ENCODE measurements at places on chromosomes 2 and 18.

- no peak for DNase-seq
Observed at GRCh38 chr2:41698678-41699422, 349.0 kb upstream of the PKDCC start.

DNA sequence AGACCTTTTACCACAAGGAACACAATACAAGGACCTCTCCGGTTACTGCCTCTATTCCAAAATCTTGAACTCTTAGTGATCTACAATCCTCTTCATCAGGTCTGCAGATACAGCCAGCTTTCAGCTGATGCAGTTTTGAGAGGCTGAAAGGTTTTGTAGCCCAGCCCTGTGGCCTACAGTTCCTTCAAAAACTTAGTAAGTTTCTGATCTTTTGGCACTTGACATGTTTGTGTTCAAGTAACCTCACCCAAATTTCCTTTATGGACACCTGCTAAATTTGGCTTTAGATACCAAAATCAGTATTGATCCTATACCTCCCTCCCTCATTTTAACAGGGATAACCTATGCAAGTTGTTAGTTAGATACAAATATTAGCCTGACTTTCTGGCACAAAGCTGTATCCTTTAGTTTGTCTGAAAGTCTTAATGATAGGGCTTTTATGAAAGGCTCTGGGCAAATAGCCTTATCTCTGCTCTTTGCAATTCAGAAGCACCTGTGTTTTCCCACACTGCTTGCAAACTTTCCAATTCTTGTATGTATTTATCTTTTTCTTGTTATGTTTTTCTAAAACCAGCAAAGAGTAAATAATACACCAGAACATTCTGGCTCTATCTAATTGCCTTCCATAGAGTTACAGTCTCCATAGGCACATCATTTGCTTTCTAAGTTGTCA, 650.5 kb upstream of the KLHL29 start:
- no peak for DNase-seq

DNA sequence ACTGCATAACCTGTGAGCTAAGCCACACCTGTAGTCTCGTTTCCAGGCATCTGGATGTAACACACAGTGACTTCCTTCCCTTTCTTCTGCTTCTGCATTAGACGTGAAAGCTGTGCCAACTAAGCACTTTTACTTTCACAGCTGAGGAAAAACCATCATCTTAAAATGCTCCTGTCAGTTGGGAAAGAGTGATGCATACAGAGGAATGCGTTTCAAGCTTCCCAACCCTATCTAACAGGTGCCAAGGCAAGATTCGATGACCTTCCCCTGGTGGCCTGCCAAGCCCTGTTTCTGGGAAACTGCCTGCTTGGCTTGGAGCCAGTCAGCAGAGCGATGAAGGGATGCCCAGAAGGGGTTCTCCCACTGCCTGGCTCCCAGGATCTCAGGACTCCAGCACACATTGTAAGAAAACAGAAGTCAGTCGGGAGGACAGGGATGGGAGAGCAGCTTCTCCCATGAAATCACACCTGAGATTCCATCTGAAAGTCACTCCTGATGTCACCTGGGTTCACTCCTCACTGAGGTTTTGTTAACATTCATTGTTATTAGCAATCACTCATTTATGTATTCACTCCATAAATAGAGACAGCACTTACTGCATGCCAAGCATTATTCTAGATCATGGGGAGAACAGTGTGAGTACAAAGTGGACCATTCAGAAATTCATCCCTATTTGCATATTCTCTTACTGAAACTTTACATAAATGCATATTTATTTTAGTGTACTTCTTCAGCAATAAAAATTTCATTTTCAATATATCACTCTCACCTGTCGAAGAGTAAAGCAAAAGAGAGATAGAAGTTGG, 64.1 kb downstream of the DTNA start:
- DNase-seq: no peak

GRCh38 chr2:159573846-159574606, 42.3 kb downstream of the BAZ2B start:
- no peak for DNase-seq

- DNase-seq: no peak
Observed at GRCh38 chr2:30448866-30449265, 1.8 kb downstream of the LCLAT1 start.

- no peak for DNase-seq
Observed at GRCh38 chr2:14535156-14535555, 97.4 kb upstream of the LRATD1 start.

DNA sequence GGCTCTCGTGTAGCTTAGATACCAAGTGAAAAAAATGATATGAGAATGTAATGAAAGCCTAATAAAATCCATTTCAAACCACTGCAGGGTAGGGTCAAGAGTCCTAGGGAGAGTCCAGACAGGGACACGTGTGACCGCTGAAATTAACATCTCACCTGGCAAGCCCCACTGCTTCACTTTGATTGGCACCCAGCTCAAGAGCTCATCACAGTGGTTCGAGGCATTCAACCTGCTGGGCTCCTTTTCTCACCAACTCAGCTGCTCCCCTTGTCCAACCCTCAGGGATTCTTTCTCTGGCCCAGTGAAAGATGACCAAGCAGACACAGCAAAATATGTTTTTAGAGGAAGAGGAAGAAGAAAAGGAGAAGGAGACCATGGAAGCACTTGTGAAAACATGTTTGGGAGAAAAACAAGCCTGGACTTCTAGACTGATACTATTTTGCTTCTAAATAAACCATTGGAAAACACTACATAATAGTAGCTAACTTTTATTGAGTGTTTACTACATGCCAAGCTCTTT, 49.2 kb upstream of the CREB1 start:
- DNase-seq: no peak

DNA sequence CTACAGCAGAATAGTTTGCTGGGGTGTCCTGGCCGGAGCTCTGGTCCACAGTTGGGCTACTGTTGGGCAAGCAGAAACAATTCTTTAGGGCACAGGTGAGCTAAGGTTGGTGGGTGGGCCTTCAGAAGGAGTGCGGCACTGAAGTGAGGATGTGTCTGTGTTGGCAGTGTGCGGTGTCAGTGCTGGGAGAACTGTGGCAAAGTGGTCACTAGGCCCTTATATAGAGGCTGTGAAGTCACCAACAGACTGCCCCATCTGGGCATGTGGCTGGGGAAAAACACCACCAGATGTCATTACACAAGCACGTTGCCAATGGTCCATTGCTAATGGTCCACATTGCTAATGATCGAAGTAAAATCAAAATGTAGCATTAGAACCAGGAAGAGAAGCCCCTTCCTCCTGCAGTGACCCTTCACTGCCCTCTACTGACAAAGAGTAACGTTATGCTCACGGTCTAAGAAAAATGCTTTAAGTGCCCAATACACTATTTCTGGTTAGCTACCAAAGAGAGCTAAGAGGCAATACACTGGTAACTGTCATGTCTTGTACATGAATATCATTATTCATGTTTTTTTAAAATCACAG, 21.3 kb downstream of the SCN1A start:
- no peak for DNase-seq

DNA sequence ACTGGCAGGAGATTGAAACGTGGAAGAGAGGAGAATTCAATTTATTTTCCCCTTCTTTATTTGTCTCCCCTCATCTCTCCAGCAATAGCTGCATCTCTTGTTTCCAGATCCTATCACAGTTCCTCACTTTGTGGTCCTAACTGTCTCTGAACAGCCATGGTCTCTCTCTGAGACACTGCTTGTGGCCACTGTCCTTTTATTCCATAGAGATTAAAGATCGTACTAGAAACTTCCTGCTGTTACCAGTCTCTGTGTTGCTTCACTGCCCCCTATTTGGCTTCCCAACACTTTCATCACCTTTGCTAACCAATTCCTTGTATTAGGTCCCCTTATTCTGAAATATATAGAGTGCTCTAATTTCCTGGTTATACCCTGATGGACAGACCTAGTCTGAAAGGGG, 48.9 kb upstream of the CAVIN2 start:
- DNase-seq: no peak

DNA sequence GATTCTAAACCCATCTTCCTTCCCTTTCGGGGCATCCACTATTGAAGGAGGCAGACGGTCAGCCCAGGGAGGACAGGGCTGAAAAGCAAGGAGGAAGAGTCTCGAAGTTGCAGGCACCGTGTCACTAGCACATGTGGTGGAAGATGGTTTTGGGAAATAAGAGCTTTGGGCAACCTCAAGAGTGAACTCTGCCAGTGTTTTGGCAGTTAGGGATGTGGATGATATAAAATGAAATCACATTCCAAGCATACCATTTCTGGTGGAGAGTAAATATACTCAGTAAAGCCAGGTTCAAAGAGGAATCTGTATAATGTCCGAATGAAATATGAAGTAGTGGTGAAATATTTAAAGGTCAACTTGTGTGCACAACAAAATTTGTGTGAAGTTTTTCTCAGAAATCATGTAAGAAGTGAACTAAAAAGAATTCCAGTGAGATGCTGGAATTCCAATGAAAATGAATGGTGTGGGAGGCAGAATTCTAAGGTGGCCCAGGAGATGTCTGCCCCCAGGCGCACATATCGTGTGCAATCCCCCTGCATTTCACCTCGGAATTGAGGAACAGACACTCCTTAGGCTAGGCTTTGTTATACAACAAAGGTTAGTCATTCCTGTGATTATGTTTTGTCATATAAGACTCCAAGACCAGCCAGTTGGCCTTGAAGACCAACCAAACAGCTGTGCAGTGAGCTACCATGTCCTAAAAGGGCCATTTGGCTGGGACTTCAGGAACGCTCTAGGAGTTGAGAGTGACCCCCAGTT, 147.1 kb downstream of the SH3BP4 start:
- no peak for DNase-seq

DNA sequence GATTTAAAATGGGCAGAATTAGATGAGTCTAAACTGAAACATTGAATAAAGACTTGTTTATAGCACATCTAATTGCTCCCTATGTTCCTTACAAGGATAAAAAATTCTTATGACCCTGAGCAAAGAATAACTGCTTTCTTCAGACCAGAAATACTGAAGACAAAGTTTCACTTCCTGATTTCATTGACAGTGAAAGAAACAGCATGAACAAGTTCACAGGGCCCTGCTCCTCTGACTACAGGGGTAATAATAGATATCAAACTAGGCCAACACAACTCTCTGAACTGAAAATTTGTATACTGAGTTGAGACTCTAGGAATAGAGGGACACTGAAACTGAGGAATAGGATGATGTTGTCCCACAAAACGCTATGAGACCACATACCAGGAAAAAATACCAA, 1383.3 kb upstream of the CDH2 start:
- DNase-seq: no peak

DNA sequence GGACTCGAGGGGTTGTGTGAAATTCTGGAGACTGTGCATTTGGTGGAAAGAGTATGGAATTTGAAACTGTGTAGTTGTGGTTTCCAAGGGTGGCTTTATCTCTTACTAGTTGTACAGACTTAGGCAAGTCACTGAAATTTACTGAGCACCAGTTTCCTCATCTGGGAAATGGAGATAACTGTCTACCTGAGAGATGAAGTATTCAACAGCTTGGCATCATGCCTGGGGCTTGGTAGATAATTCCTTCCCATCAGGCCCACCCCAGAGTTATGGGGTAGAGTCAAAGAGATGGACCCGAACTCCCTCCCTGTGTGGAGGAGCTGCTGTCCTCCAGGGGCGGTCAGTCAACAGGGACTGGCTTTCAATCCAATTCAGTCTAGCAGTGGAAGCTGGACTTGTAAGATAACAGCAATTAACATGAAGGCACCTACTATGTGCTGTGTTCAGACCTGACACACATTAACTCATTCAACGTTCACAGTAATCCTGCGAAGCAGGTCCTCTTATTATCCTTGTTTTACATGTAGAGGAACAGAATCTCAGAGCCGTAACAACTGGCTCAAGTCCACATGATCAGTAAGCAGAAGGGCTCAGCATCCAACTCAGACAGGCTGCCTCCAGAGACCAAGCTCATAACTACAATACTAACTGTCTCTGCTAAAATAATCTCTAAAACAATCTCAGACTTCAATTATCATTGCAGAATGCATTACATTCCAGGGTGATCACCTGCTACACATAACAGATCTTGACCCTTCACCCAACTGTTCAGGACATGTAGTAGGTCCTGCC, 432.1 kb downstream of the LPIN1 start:
- DNase-seq: no peak

- no peak for DNase-seq
Observed at GRCh38 chr2:177363332-177363731, 29.2 kb upstream of the AGPS start.

- no peak for DNase-seq
Observed at GRCh38 chr18:47936952-47937351, 6.5 kb upstream of the SMAD2 start.

DNA sequence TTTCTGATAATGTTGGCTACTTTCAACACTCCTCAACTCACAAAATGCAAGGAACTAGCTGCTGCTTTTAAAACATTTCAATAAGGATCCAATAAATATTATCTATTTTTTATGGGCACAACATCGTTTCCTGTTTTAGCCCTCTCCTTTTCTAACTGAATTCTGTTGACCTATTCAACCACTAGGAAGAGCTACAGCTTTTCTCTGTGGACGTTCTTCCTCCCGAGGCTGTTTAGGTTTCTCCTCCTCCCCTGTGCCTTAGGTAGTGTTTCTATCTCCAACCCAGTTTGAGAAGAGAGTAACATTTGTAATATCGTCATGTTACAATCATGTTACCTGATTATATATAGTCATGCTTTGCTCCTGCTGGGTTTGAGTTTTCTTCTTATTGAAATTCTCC, 91.3 kb upstream of the ITGB6 start:
- no peak for DNase-seq

DNA sequence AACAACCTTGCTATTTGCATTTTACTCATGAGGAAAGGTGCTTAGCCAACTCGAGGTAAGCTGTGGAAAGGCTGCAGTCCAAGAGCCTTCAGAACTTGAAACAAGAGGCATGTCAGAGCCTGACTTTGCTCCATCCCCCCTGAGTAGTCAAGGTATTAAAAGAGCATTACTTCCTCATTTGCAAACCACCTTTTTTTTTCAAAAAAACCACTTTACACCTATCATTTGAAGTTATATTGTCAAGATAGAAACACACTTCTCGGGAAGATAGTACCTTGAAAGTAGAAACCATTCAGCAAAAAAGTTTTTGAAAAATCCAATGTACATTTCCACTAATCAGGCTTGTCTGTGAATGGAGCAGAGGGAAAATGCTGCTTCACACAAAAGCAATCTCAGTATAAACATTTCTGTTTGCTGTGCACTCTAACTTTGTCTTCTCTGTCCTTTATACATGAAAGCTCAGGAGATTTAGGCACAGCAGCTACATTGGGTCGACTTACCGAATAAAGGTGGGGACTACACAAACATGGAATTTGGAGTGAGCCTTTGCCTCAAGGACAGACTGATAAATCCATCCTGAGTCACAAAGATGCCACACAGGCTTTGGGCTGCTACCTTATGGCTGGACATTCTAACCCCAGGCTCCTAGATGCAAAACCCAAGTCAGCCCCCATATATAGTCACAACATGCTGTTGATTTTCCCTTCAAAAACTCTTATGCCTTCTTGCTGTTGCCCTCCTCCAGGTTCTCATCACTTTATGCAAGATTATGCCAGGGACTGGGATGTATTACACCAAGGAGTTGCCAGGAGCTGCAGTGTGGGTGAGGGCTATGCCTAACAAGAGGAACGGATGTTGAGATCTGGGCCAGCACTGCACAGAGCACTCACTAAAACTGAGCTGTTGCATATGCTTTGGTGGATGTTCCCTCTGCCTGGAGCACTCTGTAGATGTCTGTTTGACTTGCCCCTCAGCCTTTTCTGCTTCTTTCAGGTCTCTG, 41.4 kb upstream of the EML4 start:
- no peak for DNase-seq
